Type B pancreatic cell (in vitro differentiated cells): ENCODE measurements at places on chromosomes 3 and 15. TPM values are rescaled to one million over a fixed set of nuclear protein-coding genes. Genes with fewer than 3 reads are reported as not detected.

Gene KNL1
- 7.6 and 21.4 TPM in 2 replicates for total RNA-seq

- no peak for DNase-seq
These were observed 51.0 kb downstream of the MCF2L2 start for GRCh38 chr3:183377307-183377959.

DNA sequence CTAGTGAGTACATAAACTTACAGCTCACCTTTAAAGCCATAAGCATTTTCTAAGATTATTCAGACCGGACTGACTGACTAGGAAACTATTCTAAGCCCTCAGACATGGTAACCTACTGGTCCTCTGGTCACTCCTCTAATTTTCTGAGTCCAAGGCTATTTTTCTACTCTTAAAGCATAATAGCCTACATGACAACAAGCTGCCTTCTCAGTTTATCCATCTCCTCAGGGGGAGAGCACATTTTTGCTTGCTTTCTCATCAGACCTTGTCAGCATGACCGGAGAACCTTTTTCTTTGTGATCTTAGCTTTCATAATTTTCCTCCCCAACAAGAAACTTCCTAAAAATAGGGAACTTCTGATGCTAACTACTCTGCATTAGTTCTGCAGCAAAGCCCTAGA lies 38.4 kb downstream of the UBP1 start:
- DNase-seq: no peak

GRCh38 chr15:36469311-36469966 lies 110.0 kb upstream of the CDIN1 start:
- DNase-seq: no peak

- no peak for DNase-seq
These were observed 3.5 kb downstream of the ZNF710 start for GRCh38 chr15:90004671-90005070.

DNA sequence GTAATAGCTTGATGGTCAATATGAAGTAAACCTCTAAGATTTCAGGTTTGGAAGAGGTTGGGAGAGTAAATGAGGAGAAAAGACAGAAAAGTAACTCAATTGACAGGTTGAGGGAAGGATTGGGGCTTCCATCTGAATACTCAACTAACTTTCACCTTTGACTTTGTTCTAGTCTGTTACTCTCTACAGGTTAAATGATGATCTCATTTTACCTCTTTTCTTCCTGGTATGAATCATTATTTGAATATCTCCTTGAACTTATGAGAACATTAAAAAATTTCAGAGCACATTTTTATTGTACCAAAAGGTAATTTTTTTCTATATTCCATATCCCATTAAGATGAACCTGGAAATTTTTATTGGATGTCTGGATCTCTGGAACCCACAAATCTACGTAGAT lies 87.9 kb upstream of the KCNH8 start:
- no peak for DNase-seq
